ENCODE measurements at places on chromosomes 3 and 15. TPM values are rescaled to one million over a fixed set of nuclear protein-coding genes. Genes with fewer than 3 reads are reported as not detected.

STRIT1 gene
- polyA plus RNA-seq, result 1.5 TPM

PLCB2 gene
- 10.8 TPM for polyA plus RNA-seq

DNA sequence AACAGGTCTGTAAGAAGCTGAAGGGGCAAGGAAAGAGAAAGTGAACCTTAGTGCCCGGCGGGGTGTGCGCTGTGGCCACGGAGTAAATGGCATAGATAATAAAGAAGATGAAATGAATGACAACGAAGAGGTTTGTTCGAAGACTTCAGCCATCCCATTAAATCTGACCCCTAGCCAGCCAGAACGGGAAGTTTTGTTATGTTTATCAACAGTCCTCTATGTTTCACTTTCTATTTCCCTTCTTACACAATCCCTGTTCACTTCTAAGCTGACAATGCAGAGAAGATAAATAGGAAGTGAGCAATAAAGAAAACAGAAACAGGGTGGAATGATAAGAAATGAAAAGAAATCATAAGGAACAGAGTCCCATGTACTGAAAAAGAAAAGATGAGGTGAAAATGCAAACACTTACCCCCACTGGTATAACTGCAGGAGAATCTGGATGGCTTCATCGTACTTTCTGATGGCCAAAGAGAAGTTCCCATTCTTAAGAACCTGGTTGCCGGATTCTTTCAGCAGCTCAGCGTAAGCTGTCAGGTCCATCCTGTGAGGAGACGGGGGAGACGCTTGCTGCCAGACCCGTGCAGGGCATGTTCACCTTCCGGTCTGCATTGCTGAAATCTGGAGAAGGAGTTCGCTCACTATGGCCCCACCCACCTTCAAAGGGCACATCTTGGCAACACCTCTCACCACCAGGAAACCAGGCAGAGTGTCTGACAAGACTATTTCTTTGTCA, 36.8 kb downstream of the TRANK1 start:
- no peak for DNase-seq

DNA sequence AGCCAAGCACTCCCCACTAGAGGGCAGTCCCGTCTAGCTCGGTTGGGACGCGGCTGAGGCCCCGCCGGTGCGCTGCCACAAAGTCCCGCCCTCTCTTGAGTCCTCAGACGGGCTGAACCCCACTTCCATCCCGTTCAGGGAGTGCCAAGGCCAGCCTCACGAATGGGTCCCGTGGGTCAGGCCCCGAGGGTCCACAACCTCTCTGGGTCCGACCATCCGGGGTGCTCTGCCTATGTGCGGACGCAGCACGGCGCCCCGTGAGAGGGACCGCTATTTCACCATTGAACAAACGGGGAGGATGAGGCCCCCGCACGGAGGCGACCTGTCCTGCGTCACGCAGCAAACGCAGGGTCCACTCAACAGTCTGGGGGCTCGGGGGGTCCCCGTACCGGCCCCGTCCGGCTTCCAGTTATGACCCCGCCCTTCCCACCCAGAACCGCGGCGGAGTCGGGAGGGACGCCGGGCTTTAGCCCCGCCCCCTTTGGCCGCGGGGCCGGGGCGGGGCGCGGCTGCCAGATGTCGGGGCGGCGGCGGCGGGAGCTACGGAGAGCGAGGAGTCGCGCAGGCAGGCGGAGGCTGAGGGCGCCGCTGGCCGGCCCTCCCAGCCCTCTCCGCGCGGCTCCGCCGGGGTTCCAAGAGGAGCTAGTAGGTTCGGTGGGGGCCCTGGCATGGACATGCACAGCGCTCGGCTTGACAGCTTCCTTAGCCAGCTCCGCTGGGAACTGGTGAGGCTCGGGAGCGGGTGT, at the start of gene INKA1:
Gene INKA1, plus strand, starts transcription at position 543 of the 746 bp plus-strand sequence. Its CDS starts 132 bp downstream, at position 675.
- peak; percentile 86 for DNase-seq

DHX36 gene
- 98.7 TPM for polyA plus RNA-seq

GRCh38 chr3:123053107-123053506, 13.7 kb upstream of the PDIA5 start:
- DNase-seq, result no peak

GCHFR gene
- 33.2 TPM for polyA plus RNA-seq

DNA sequence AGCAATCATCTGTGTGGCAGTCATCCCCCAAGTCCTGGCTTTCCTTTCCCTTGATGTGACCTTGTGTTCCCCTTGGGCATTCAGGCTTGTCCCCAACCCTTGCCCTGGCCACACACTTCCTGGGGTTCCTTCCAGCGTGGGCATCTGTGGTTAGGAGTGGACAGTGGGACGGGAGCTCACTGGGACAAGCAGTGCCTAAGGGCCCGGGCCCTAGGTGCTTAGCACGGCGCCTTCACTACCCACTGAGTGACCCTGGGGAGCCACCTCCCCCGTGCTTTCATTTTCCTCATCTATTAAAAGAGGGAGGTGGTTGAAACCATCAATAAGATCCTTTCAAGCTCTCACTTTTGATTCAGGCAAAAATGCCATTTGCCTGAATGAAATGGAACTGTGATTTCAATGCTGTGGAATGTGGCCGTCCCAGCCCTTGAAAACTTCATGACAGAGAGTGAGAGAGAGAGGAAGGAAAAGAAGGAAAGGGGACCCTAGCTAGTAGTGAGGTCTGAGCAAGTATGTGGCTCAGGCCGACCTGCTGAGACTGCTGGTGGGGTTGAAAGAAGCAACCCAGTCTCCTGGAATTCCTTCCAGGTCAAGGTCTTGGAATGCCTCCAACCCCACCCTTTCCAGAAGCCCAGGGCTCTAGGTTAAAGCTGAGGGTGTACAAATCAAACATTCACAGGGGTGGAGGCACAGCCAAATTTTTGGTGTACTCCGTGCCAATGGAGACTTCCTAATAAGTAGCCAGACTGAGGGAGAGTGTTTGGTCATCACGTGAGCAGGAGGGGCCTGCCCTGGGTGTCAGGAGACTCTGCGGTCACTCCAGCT, 302.9 kb downstream of the TLE3 start:
- DNase-seq, result peak; percentile 13

LRRC31 gene
- polyA plus RNA-seq, result 0.38 TPM

- no peak for DNase-seq
Observed at GRCh38 chr15:70344666-70345065, 246.9 kb upstream of the TLE3 start.

SLC51B gene
- 8.3 TPM for polyA plus RNA-seq

JAGN1 gene
- polyA plus RNA-seq, result 44.4 TPM

CYP19A1 gene
- polyA plus RNA-seq, result not detected

MYO5C gene
- 32.7 TPM for polyA plus RNA-seq

DNA sequence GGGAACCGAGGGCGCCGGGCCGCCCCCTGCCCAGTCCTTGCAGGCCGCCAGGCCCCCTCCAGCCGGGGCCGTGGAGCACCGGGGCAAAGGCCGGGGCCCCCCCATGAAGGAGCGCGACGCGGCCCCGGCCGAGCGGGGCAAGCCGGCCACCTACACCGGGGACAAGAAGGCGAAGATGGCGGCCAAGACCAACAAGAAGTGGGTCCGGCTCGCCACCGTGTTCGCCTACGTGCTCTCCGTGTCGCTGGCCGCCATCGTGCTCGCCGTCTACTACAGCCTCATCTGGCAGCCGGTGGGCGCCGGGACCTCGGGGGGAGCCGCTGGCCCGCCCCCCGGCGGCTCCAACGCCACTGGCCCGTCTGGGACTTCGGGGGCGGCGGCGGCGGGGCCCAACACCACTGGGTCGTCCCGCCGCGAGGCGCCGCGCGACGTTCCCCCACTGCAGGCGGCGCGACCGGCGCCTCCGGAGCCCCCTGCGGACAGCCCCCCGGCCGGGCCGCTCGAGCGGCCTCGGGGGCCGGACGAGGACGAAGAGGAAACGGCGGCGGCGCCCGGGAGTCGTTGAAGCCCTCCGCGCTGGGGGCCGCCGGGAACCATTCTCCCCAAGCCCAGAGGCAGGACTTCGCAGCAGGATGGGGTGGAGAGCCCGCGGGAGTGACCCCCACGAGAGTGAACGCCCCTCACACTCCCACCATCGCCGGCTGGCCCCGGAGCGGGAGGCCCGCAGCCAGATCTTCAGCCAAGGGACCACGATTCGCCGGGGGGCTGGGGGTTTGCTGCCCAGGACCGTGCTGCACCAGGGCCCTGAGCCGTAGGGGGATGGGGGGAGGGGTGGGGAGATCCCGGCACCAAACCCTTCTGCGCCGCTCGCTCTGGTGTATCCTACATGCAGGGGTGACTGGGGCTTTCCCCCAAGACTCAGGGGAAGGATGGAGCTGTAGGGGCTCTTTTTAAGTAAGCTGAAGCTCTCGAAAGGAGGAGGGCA, 753 bp downstream of the INAFM2 start:
- DNase-seq, result no peak

DNA sequence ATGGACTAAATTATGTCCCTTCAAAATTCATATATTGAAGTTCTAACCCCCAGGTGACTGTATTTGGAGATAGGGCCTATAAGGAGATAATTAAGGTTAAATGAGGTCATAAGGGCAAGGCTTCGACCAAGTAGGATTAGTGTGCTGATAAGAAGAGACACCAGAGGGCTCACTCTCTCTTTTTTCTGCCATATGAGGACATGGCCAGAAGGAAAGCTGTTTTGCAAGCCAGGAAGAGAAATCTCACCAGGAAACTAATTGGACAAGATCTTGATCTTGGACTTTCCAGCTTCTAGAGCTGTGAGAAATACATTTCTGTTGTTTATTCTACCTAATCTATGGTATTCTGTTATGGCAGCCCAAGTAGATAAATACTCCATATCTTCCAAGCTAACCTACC, 503.6 kb upstream of the NAALADL2 start:
- no peak for DNase-seq

DNA sequence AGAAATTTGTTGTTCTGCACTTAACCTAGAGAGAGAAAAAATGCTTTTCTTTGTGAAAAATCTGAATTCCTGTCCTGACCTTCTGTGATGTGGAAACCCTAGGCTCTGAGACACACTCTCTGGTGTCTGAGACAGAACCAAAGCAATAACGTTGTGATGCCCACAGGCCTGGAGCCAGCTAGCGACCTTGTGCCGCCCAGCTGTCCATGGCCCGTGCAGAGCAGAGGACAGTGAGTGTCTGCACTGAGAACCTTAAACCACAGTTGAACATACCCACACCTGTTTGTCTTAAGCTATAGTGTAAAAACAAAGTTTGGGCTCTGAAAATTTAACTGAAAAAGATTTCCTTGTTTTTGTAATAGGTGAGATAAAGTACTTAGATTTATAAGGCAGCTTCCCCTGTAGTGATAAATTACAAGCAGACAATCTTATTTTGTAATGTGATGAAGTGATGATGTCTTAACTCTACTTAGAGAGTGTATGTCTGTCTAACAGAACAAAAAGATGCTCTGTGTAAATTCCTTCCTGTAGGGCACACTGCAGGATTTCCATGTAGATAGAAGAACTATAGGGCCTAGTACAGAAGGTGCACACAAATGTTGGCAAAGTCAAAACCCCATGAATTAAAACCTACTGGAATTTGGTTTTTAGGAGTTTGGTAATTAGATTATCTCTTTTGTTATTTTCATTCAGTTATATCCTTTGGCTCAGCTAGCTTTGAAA, 62.7 kb downstream of the SNRK start:
- no peak for DNase-seq

GRCh38 chr15:97350813-97351212, 609.7 kb upstream of the ARRDC4 start:
- DNase-seq, result no peak

DNA sequence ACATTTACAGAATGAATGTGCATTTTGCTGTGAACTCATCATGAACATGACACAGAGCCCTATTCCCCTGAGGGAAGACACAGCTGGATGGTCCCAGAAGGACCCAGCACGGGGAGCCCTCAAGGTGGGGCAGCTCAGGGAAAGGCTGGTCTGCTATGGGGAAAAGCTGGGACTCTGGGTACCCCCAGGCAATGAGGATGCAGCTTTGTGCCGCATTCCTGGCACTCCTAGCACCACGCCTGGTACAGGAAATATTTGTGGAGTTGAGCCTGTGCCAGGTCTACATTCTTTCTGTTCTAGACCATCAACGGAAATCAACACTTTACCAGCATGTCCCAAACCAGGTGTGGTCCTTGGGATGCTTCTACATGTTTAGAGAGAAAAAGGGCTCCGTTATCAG, 74.0 kb downstream of the SRGAP3 start:
- DNase-seq, result no peak

DNA sequence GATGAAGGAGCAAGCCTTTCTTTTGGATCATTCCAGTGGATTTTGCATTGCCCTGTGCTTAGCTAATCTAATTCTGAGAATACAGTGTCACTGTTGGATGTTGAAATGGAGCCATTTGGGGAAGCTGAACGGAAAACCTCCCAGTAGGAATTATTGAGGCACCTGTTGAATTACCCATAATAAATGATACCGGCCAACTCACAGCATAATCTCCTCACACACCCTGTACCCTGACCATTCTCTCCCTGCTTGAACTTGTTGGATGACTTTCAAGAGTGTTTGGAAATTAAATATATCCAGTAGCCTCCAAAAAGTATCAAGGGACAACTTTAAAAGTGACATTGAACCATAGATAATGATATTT, 171.4 kb upstream of the HES1 start:
- no peak for DNase-seq

DNA sequence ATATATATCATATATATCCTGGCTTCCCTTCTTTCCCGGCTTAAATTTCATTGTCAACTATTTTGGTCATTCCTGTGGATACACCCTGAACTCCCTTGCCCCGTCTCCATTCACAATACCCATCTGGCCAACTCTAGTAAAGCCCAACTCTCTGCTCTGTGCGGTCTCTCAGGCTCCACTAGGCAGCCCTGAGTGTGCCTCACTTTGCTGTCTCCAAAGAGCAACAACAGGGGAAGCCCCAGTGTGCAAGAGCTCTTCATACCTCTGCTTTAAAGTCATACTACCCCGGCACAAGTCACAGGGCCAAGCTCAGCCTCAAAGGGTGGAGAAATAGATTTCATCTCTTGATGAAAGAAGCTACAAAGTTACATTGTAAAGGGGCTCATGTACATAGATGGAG, 18.9 kb upstream of the FEM1B start:
- no peak for DNase-seq

- DNase-seq, result no peak
Observed at GRCh38 chr3:8767256-8767666, 2.2 kb downstream of the OXTR start.

DNA sequence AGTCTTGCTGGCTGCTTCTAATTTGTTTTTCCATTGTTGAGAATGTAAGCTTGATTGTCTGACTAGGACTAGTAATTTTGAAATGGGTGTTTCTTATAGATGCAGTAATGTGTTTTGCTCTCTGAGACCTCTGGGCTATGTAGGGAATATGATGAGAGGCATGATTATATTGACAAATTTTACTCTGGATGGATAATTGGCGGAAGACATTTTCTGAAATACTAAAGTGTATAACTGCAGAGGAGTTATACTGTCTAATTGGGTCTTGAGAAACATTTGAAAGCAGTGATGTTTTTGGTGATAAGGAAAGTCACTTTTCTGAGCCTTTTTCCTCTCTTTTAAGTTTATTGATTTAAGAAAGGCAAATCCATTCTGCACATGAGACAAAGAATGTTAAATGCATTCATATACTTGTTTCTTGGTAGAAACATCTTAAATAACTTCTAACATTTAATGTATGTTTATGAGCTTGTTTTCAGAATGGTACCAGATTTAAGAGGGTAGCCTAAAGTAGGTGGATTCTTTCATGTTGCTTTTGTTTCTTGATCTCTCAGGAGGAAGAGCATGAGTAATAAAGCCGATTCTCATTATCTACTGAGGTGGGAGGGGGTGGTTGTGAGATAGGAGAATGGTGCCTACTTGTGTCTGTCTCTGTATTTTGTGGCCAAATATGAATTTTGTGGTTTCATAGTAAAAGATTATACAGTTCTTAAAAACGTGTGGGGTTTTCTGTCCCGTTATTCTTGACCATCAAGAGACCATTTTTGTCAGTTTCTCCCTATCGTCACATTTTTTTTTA, 2.0 kb downstream of the ATP2C1 start:
- DNase-seq, result no peak

PRSS50 gene
- polyA plus RNA-seq, result 3.2 TPM

AMOTL2 gene
- polyA plus RNA-seq, result 75.0 TPM

ZNF621 gene
- 38.0 TPM for polyA plus RNA-seq

- DNase-seq, result peak; percentile 30
Observed at GRCh38 chr3:128068156-128068620, 16.0 kb downstream of the SEC61A1 start.
